ENCODE measurements at places on chromosomes 1 and 21. TPM values are rescaled to one million over a fixed set of nuclear protein-coding genes. Genes with fewer than 3 reads are reported as not detected.

LRRC53 gene
- not detected for total RNA-seq

CLCA4 gene
- total RNA-seq = 0.27 TPM

NEGR1 gene
- 9.7 TPM for total RNA-seq

LEFTY2 gene
- 0.69 TPM for total RNA-seq

KRTAP13-2 gene
- total RNA-seq = not detected

TCEA3 gene
- 78.6 TPM for total RNA-seq

DNA sequence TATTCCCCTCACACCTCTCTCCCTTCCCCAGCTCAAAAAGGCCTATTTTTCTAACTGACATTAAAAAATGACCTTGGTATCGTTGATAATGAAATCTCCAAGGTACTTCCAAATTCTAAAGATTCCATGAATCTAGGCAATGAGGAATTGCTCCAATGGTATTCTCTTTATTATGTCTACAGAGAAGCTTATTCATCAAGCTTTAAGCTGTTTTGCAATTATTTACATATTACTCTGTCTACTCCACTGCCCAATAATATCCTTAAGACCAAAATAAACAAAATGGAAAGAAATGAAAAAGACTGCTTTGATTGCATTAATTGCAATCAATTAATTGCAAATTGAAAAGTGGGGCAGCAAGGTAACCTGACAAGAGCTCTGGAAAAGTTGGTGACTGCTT lies 7.9 kb downstream of the PLPP3 start:
- peak overlapping the region; percentile 97 for H3K27ac ChIP-seq
- no peaks in the 10 kb centered on the region for H3K36me3 ChIP-seq
- peak overlapping the region; percentile 4 for H3K4me3 ChIP-seq
- H3K4me1 ChIP-seq = peaks cover 98% of the 10 kb centered on the region

DNA sequence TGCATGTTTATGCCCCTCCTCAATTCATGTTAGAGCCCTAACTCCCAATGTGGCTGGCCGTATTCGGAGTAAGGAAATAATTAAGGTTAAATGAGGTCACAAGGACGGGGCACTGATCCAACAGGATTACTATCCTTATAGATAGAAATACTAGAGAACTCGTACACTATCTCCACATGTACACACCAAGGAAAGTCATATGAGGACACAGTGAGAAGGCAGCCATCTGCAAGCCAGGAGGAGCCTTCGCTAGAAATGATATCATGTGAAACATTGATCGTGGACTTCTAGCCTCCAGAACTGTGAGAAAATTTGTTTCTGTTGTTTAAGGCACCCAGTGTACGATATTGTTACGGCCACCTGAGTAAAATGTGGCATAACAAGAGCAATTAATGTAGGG lies 79.7 kb downstream of the FAF1 start:
- H3K27ac ChIP-seq = no peak overlapping the region
- no peaks in the 10 kb centered on the region for H3K27me3 ChIP-seq
- no peak for DNase-seq
- H3K36me3 ChIP-seq = no peaks in the 10 kb centered on the region
- no peak overlapping the region for H3K4me3 ChIP-seq

DNA sequence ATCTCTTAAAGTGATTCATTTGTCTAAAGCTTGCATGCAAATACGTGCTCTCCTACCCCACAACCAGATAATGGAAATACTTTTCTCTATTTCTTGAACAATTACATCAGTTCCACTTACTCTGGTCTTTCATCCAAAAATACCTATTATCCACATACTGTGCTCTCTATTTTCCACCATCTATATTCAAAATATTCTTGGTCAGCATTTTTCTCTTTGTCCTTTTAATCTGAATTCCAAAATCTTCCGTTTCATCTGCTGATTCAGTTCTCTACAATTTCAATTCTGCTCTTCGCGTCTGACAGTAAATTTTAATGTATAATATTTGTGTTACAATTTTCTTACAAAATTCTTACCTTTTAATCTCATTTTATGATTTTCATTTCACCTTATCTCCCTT lies 110.3 kb downstream of the ZNF648 start:
- H3K36me3 ChIP-seq = no peaks in the 10 kb centered on the region
- H3K4me3 ChIP-seq = no peak overlapping the region
- no peaks in the 10 kb centered on the region for H3K27me3 ChIP-seq
- no peaks in the 10 kb centered on the region for H3K4me1 ChIP-seq
- no peak overlapping the region for H3K27ac ChIP-seq

DNA sequence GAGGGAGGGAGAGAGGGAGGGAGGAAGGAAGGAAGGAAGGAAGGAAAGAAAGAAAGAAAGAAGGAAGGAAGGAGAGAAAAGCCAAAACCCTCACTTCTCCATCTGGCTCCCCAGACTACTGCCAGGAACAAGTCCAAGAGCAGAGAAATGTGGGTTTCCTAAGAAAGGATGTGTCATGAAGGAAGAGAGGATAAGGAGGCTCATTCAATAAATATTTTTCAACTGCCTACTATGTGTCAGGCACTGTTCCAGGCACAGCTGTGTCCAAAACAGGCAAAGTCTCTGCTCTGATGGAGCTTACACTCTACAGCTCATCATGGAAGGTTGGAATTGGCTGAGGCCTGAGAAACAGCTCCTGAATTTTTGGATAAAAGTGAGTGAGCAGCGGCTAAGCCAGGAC lies 42.6 kb upstream of the ATP2B4 start:
- no peaks in the 10 kb centered on the region for H3K4me1 ChIP-seq
- no peaks in the 10 kb centered on the region for H3K36me3 ChIP-seq
- no peak overlapping the region for H3K27ac ChIP-seq
- no peaks in the 10 kb centered on the region for H3K27me3 ChIP-seq

DNA sequence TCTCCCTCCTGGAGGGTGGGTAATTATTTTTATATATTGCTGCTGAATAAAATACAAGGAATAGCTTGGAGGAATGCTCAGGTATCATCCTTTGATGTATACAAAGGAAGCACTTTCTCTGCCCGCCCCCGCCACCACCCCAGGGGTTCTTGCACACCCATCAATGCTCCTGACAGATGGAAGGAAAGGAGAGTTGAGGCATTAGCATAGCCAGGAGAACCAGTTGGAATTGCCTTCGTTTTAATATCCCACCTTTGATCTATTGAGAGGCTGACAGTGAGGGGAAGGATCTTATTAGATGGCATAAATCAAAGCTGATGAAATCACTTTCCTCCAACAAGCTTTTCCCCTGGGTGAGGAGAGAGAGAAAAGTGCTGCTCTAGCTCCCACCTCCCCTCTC lies 71.1 kb downstream of the LGR6 start:
- no peaks in the 10 kb centered on the region for H3K36me3 ChIP-seq
- no peaks in the 10 kb centered on the region for H3K4me1 ChIP-seq
- no peak overlapping the region for H3K27ac ChIP-seq
- H3K4me3 ChIP-seq = no peak overlapping the region
- DNase-seq = no peak

- H3K4me3 ChIP-seq = no peak overlapping the region
- no peak overlapping the region for H3K27ac ChIP-seq
- no peaks in the 10 kb centered on the region for H3K36me3 ChIP-seq
- no peak for DNase-seq
Measured at GRCh38 chr1:186442651-186443375, 18.1 kb downstream of the PDC start.

GRCh38 chr1:206606867-206607266 lies 5.4 kb downstream of the EIF2D start:
- H3K4me1 ChIP-seq = peaks cover 10% of the 10 kb centered on the region
- H3K4me3 ChIP-seq = no peak overlapping the region
- peaks cover 90% of the 10 kb centered on the region for H3K36me3 ChIP-seq
- no peak overlapping the region for H3K27ac ChIP-seq

DNA sequence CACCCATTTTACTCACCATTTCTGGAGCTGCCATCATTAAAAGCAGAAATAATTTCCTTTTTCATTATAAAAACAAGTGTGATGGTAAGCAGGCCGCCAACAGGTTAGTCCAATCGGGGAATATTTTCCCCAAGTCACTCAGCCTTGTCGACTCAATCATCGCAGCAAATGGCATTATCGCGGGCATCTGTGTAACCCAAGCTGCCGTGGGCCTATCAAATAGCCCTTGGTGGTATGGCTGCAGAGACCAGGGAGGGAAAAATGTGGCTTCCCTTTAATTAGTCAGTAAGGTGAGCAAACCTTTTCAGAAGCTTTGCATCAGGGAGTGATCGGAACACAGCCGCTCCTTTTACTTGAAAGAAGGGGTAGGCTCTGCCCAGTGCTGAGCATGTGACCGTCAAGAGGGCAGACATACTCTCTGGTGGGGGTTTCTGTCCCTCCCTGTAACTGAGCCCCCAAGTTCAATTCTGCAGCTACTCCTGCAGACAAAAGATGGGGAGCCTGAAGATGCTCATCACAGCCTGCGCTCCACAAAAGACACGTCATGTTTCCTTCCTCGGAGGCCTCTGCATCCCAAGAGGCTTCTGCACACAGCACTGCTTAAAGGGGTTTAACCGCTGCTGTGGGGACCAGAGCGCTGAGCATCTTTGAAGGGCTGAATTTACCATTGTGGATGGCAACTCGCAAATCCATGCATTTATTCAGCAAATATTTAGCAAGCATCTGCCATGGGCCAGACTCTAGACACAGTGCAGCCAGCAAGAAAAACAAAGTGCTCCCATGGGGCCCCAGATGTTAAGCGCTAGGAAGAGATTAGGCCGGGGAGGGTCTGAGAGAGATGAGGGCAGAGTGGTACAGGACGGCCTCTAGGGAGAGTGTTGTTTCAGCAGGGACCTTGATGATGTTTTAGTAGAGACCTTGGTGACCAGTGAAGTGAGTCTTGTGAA lies 1.2 kb upstream of the TMPRSS3 start:
- H3K36me3 ChIP-seq = no peaks in the 10 kb centered on the region
- H3K27me3 ChIP-seq = no peaks in the 10 kb centered on the region
- H3K27ac ChIP-seq = no peak overlapping the region
- H3K4me1 ChIP-seq = peaks cover 3% of the 10 kb centered on the region
- no peak for DNase-seq
- H3K4me3 ChIP-seq = no peak overlapping the region

DNA sequence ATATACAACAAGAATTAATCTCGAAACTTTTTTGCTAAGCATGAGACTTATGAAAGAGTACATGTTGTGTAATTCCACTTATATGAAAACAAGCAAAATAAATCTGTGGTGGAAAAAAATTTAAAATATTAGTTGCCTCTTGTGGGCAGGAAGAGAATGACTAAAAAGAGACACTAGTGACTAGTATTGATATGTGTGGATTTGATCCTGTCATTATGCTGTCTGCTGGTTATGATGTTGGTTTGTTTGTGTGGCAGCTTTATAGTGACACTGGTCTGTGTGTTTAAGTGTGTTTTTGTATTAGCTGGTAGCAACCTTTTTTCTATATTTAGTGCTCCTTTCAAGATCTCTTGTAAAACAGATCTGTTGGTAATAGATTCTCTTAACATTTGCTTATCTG lies 267.8 kb upstream of the NRIP1 start:
- H3K4me3 ChIP-seq = no peak overlapping the region
- H3K27ac ChIP-seq = no peak overlapping the region
- H3K27me3 ChIP-seq = no peaks in the 10 kb centered on the region
- H3K4me1 ChIP-seq = peaks cover 5% of the 10 kb centered on the region
- DNase-seq = no peak

GRCh38 chr1:234933475-234933874 lies 195.2 kb downstream of the TOMM20 start:
- peak overlapping the region; percentile 73 for H3K27ac ChIP-seq
- no peaks in the 10 kb centered on the region for H3K36me3 ChIP-seq
- peaks cover 16% of the 10 kb centered on the region for H3K4me1 ChIP-seq
- peak; percentile 53 for DNase-seq
- no peaks in the 10 kb centered on the region for H3K27me3 ChIP-seq

DNA sequence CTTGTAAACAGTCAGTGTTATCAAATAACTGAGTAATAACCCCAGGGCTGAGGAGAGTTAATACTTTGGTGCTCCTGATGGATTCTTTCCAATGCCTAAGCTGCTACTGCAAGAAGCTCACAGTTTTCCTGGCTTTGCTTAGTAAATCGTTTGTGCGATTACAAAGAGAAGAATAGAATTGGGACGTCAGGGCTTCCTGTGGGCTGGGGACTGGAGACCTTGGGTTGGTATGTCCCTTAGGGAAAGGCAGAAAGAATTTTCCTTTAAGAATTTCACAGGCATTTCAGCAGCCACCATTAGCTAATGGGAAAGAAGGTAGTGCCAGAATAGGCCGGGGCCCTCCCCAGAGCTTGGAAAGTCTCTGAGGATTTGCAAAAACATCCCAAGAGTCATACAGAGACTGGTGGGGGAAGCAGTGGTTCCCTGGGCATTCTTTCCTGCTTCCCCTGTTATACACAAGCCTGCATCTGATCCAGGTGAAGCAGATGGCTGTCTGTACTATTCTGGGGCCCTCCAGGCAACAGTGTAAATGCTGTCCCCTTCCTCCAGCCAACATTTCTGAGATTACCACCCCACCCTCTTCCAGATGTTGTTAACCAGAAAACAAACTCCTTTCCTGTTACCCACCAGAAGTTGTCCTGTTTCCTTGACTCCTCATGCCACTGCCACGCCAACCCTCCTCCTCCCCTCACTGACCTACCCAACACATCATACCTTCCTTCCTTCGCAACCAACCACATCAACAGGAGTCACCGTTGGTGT lies 40.2 kb downstream of the PLXNA2 start:
- peaks cover 90% of the 10 kb centered on the region for H3K4me1 ChIP-seq
- peak overlapping the region; percentile 83 for H3K27ac ChIP-seq
- no peak for DNase-seq
- H3K36me3 ChIP-seq = peaks cover 24% of the 10 kb centered on the region
- H3K27me3 ChIP-seq = no peaks in the 10 kb centered on the region

- H3K4me3 ChIP-seq = no peak overlapping the region
- H3K4me1 ChIP-seq = peaks cover 5% of the 10 kb centered on the region
- H3K27ac ChIP-seq = no peak overlapping the region
Measured at GRCh38 chr1:205472737-205473441, 17.0 kb upstream of the BLACAT1 start.

DNA sequence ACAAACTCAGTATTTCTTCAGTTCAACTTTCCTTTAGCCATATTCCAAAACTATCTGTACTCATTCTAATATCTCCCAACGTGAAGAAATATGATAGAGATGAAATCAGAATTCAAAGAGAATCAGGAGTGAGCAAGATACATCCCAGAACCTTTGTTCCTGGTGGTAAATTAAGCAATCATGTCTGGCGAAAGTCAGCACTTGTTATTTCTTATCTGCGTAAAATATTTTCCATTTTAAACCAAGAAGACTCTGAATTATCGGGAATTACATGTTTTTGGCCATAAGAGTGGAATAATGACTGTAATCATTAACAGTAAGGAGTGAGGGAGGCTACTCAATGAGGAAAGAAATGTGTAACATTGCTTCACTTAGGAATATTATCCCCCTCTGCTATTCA lies 253.7 kb downstream of the PDE4B start:
- no peaks in the 10 kb centered on the region for H3K4me1 ChIP-seq
- DNase-seq = no peak
- H3K36me3 ChIP-seq = no peaks in the 10 kb centered on the region
- no peak overlapping the region for H3K27ac ChIP-seq
- H3K27me3 ChIP-seq = peaks cover 4% of the 10 kb centered on the region
- H3K4me3 ChIP-seq = no peak overlapping the region

- no peak overlapping the region for H3K4me3 ChIP-seq
- H3K36me3 ChIP-seq = no peaks in the 10 kb centered on the region
- no peaks in the 10 kb centered on the region for H3K27me3 ChIP-seq
- H3K4me1 ChIP-seq = peaks cover 8% of the 10 kb centered on the region
- no peak for DNase-seq
- H3K27ac ChIP-seq = no peak overlapping the region
Measured at GRCh38 chr21:15132781-15133180, 68.0 kb upstream of the NRIP1 start.
